Epithelial cell of proximal tubule (primary cell): ENCODE measurements at places on chromosomes 4 and X.
A peak's percentile ranks its signal among the peaks of the same experiment; 100 is the strongest.

DNA sequence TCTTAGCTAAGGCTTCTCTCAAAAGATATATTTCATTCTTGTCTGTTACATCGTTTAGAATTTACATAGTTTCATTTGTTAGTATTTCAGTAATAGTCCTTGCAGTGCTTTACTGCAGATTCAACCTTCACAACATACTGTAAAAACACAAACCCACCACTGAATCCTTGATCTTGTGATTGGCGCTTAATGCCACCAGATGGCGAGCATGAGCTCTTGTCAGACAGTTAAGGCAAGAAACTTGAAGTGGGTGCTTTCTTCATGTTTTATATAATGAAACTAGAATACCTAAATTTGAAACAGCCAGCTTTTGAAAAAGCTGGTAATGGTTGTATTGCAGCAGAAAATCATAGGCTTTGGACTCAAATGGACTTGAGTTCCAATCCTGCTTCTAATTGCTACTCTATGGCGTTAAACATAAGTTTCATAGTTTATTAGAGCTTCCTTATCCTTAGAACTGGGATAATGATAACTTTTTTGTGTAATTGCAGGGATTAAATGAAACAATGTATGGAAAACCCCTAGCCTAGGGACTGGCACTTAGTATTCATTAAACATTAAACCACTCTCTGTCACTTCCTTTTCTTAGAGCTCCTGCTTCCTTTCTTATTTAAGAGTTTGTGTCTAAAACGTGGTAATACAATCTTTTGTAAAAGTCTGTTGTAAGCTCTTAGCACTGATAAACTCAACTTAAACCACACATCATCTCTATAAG, 95.1 kb downstream of the USP9X start:
- DNase-seq, result no peak

DNA sequence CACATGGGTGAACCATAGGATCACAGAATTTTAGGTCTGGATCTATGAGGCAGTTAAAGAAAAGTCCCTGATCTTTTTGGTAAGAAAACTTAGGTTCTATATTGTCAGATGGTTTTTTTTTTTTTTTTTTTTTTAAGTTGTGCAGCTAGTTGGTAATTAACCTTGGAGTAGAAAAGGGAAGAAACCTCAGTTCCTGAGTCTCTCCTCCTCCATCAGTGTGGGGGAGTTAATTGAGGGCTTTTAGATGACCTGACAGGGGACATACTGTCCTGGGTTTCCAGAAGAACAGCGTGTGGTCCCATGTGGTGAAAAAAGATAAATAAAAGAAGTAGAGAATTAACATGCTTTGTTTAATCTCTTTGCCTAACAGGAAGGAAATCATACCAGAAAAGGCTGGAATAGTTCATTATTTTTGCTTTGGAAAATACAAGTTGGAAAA, 123.7 kb downstream of the ARHGAP10 start:
- DNase-seq, result no peak

GRCh38 chrX:48677516-48677915, 6.1 kb upstream of the WAS start:
- no peak for DNase-seq

- DNase-seq, result no peak
Observed at GRCh38 chr4:118743867-118744266, 58.7 kb downstream of the METTL14 start.

DNA sequence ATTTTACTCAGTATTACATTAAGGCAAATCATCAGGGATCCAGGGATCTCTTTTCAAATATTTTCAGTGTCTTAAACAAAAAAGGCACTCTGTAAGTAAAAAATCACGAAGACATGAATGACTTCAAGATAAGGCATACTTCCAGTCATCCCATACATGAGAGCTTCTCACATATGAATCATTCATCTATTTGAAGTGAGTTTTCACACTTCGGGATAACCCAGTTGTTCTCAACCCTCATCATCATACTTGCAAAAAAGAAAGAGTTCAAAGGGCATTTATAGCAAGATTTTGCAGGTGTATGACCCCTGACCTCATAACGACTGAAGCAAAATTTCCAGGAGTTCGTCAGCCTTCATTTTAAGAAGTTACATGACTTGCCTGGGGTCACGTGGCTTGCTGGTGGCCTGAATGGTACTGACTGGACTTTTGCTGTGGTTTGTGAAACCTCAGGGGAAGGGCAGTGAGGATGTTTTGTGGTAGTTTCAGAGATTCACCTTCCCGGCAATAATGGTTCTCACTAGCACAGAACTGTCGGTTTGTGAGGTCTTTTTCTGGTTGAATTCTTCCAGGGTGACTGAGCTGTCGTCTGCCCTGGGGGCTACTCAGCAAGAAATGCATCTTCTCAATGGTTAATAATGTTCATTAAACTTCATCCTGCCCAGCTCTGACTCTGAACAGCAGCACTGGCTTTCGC, 115.8 kb upstream of the SHISA3 start:
- DNase-seq, result no peak

GRCh38 chrX:97026406-97026805, 142.7 kb downstream of the RPA4 start:
- DNase-seq, result no peak

DNA sequence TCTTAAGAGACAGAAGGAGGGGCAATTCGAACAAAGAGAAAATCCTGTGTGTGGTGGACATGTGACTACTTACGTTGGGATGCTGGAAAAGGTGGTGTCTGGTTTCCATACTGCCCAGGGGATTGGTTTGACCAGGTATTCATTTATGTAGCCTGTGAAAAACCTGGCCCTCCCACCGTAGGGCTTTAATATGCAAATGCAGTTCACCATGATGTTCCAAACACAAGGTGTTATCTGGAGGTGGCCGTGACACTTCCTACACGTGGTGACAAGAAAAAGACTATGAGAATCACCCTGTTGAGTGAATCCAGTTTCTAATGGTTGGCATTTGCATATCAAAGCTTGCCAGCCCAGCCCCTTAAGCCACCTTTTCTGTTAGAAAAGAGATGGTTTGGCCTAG, 27.9 kb downstream of the UGT2B4 start:
- DNase-seq, result no peak

DNA sequence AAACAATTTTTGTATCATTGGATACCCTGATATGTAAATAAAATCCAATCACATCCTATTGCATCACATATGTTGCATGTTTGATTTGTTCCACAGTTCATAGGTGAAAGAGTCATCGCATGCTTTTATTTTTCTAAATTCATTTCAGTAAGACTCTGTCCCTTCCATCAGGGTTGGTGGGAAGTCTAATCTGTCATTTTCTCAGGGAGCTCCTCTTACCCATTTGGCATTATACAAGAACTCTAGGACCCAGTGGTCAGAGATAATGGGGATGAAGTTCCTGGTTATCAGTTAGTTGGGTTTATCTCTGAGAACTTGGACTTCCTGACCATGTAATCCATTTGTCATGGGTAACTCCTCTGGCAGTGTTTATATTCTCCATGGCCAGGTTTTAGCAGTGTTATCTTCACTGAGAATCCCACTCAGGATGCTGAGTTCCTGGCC, 227.1 kb upstream of the JADE1 start:
- no peak for DNase-seq

- DNase-seq, result no peak
Observed at GRCh38 chr4:84968925-84969324, 2.4 kb upstream of the WDFY3 start.

- DNase-seq, result no peak
Observed at GRCh38 chrX:40102393-40103381, 4.9 kb upstream of the BCOR start.

DNA sequence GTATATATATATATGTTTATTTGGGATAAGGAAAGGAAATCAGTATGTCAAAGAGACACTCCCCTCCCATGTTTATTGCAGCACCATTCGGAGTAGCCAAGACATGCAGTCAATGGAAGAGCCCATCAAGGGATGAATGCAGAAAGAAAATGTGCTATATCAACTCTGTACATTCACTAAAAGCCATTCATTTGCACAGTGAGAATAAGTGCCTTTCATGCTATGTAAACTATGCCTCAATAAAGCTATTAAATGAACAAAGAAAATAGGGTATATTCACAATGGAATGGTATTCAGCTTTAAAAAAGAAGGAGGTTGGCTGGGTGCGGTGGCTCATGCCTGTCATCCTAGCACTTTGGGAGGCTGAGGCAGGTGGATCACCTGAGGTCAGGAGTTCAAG, 20.3 kb downstream of the CD99 start:
- no peak for DNase-seq

DNA sequence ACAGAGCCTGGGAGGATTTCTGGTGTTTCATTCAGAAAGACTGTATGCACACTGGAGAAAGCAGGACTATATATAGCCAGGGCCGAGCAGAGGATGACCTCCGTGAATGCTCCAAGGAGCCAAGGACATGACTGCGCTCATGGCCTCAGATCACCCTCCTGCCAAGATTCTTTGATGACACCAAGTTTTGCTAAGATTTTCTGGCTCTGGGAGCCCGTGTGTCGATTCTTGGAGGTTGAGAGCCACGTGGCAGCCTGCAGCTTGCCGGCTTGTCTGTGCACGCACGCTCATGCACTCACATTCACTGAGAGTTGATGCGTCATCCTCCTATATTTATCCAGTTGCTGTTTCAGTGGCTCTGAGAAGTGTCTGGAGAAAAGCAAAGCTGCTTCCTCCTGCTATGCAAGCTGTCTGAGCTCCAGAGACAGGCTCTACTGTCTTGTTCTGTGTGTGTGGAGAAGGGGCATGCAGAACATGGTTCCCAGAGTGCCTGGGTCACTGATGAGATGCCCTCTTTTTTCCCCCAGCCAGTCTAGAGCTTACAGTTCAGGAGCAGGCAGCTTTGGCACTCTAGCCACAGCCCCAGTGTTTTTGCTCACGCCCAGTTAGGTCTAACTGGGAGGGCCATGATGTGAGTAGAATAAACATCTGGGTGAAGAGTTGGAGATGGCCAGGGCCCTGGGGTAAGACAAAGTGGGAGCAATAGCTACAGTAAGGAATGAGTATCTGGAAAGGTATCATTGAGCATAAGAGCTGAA, 64.9 kb upstream of the SCOC start:
- no peak for DNase-seq

GRCh38 chrX:35664833-35665232, 133.3 kb upstream of the MAGEB16 start:
- peak; percentile 2 for DNase-seq

GRCh38 chr4:1523907-1524636, 117.8 kb upstream of the NKX1-1 start:
- DNase-seq, result no peak

DNA sequence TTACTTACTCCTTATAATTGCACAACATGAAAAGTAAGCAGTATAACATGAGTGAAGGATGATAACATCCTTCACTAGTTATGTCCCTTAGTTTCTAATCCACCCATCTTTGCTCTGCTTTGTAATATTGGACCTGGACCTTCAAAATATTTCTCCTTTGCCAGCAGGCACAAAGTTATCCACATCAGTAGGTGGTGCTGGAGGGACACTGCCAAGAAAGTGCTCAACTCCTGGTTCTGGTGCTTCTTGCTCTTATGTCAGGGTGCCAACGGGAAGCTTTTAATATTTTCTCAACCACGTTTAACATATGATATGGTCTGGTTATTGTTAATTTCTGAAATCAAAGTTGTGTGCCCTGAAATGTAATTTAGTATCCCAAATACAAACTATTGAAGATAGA, 49.1 kb downstream of the TMEM165 start:
- no peak for DNase-seq
